ENCODE measurements at places on chromosomes 4 and X.

GRCh38 chr4:41108481-41108880 is 105.9 kb downstream of the APBB2 start:
- no peak for DNase-seq

DNA sequence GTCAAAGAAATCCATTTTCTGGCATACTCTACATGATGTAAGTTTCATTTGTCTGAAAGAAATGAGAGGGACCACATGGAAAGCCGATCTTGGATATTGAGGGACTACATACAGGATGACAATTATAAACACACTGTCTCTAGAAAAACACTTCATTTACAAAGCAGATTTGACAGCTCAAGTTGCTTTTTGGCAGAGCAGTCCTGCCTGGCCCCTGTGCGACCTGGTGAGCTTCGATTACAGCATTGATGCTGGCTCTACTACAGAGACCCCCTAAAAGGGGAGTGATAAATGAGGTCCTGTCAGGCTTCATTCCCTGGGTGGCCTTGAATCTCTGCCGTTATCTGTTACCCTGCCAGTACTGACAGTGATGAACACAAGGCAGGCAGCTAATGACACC is 215.2 kb upstream of the NOCT start:
- no peak for DNase-seq

DNA sequence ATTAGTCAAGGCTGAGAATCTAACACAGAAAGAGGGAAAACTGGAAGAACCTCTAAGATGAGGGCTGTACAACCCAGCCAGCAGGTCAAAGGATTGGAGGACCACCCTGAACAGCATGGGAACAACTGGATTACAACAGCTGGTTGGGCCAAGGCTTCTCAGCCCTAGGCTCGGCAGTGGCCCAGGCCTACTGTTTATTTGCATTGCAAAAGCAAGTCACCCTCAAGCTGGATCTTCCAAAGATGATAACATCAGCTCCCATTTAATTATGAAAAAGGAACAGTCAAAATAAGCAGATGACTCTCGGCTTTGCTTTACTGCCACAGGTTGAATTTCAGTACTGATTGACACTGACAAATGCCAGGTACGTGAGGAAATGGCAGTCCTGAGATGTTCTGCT is 61.8 kb downstream of the GPC3 start:
- DNase-seq: no peak

DNA sequence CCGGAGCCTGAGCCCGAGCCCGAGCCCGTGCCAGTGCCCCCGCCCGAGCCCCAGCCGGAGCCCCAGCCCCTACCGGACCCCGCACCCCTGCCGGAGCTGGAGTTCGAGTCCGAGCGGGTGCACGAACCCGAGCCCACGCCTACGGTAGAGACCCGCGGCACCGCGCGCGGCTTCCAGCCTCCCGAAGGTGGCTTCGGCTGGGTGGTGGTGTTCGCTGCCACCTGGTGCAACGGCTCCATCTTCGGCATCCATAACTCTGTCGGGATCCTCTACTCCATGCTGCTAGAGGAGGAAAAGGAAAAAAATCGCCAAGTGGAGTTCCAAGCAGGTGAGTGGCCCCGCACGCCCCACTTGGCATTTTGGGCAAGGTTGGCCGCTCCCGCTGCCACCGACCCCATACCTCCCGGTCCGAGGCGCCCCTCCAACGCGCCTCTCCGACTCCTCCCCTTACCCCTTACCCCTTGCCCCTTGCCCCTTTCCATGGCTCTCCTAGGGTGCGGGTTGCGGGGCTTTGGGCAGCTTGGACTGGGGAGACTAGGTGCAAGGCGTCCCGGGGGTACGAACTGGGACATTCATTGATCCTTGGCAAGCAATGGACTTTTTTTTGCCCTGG is 553 bp downstream of the SLC16A2 start:
- no peak for DNase-seq
